ENCODE measurements at places on chromosomes 3 and 15.

GRCh38 chr15:63602595-63602994 lies 5.4 kb downstream of the FBXL22 start:
- DNase-seq: no peak

DNA sequence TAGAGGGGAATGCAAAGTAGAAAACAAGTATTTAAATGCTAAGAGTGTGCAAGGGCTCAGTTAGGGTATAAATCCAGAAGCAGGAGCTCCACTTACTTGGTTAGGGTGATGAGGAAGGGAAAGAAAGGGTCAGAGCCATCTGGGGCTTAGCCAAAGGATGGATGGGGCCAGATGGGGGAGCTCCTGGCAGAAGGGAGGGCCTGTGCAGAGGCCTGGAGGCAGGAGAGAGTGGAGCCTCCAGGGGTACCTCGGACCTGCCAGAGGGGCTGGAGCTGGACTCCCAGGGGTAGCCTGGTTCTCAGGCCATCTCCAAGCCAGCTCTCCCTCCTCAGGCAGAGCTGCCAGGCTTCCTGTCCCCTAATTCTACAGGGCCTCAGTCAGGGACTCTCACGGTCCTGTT lies 506.3 kb downstream of the SHQ1 start:
- no peak for DNase-seq

GRCh38 chr3:1227111-1227510 lies 134.3 kb downstream of the CNTN6 start:
- DNase-seq: no peak

GRCh38 chr15:33149919-33150318 lies 44.6 kb downstream of the FMN1 start:
- DNase-seq: no peak

DNA sequence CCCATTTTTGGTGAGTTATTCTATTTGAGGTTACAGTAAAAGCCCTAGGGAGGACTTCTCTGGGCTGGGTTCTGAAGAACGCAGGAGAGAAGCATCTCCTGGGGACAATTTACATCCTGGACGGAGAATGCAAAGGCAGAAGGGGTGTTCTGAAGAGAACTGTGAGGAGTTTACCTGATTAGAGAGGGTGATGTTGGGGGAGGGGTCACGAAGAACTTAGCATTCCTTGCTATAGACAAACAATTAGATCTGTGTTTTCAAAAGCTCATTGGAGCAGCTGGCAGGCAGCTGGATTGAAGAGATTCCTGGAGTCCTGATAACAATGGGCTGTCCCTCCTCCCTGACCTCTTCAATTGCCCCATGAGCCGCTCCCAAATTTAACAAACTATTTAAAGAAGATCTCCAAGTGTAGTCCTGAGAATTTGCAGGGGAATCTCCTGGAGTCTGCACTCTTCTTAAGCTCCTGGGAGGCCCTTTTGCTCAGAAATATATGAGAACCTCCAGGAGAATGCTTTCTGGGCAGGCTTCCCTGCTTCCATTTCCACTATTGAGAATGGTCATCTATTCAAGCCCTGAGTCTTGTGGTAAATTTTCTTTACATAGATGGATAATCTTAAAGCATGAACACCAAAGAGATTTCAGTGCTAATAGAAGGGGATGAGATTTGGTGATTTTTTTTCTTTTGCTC lies 55.3 kb downstream of the ARHGAP31 start:
- no peak for DNase-seq

GRCh38 chr3:3842356-3842755 lies 43.1 kb downstream of the LRRN1 start:
- DNase-seq: no peak

DNA sequence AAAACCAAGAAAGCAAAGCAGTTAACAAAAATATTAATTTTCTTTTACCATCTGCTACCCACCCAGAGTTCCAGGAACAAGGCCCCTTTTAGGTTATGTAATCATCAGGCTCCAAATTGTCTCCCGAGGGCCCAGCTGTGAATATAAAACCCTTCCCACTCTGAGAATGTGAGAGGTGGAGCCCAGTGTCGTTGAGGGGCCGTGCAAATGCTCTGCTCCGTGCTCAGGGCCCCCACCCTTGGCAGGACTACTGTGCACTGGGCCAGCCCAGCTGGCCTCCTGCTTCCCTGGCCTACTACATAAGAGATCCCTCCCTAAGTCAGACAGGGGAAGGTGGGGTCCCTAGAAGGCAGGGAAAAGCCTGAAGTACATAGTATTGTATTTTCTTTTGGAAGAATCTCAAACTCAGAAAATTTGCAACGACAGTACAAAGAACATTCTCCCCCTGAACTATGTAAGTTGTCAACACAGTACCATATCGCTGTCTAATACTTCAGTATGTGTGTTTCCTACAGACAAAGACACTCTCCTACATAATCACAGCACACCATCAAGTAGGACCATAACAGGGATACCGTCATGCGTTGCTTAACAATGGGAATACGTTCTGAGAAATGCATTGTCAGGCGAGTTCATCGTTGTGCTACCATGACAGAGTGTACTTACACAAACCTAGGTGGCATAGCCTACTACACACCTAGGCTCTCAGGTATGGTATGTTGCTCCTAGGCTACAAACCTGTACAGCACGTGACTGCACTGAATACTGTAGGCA lies 4.4 kb upstream of the CLEC3B start:
- no peak for DNase-seq

GRCh38 chr3:190485830-190486532 lies 27.9 kb upstream of the IL1RAP start:
- DNase-seq: no peak

- no peak for DNase-seq
Observed at GRCh38 chr15:48336940-48337339, 5.7 kb downstream of the DUT start.

DNA sequence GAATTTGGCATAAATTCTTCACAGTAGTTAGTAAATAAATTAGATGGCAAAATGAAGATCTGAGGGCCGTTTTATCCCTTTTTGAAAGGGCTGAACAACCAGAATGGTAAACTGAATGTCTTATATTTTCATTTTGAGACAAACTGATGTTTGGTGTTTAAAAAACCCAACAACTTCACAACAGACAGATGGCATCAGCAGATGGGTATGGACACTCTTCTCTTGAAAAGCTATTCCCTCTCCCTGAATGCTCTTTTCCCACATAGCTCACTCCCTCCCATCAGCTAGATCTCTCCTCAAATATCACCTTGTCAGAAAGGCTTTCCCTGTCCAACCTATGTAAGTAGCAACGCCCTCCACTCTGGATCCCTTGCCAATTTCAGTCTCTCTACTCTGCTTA lies 33.3 kb downstream of the EMC4 start:
- DNase-seq: no peak

DNA sequence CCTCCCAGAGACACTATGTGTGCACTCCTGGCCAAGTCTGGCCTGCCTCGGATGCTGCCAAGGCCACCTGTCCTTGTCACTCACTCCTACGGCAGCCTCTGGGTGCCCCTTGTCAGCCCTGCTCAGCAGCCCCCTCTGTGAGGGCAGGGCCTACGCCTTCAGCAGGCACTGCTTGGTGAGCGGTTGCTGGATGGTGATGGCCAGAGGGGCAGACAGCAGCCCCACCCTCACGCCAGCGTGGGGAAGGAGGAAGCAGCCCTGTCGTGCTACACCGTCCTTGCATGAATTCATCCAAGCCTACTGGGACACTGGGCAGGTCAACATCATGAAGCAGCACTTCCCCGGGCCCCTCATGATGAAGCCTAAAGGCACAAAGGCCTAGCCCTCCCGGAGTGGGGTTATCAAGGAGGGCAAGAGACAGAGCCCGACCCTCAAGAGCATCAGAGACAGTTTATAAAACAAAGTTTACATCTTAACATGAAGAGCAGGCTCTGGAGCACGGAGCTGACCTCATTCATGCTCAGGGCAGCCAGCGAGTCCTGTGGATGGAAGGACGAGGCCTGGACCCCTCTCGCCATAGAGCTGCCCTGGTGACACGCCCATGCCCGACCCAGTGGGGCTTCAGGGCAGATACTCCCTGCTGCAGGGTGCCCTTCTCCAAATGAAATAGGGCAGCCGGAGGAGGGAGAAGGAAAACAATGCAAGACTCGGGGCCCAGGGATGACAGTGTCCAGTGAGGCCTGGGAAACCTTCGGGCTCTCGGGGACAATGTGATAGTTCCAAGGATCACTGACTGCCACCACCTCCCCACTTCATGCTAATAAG lies 25.3 kb downstream of the CHDH start:
- no peak for DNase-seq

DNA sequence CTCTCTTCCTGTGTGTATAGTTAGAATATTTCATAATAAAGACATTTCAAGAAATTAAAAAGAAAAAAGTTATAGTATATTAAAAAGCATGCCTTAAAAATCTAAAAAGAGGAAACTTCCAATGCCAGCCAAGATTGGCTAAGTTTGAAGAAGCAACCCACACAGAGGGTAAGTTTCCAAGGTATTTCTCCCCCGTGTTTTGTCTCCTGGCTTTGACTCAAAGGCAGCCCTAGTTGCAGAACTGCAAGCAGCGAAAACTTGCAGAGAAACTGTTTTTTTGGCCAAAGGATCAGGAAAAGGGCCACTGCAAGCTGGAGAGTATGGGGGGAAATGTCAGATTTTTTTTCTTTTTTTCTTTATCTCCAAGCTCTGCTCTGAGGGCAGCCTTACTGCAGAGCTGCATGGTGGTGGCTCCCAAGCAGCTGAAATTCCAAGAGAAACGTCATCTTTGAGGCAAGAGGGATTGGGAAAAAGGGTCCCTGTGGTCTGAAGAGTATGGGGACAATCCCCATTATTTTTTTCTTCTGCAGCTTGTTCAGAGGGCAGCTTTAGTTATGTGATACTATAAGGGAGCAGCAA lies 23.0 kb downstream of the HACL1 start:
- no peak for DNase-seq

DNA sequence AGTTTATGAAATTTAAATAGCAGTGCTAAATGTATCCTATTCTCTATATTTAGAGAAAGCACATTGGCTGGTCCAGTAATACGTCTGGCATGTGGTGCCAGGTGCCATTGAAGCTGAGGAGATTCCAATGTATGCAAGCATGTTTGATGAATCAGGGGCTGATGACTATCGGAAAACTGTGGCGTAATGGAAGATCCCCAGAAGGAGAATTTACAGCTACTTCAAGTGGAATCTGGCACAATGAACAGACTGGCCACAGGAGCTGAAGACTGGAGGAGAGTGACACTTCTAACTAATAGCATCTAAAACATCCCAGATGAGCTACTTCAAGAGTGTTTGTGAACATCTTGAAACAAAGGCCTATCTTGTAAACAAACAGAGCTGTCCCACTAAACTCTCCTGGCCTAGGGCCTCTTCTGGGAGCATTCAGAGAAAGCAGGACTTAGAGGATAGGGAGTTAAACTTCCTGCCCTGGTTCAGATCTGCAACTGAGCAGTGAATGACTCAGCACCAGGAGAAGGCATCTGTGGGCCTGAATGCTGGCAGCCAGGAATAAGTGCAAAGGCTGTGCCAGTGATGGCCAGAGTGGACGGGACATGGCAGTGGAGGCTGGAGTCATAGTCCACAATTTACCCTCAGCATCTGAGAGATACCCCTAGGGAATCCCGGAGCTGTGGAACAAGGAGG lies 15.2 kb upstream of the ACTC1 start:
- DNase-seq: peak; percentile 92

- peak; percentile 26 for DNase-seq
Observed at GRCh38 chr15:47756872-47757271, 39.6 kb downstream of the SEMA6D start.

DNA sequence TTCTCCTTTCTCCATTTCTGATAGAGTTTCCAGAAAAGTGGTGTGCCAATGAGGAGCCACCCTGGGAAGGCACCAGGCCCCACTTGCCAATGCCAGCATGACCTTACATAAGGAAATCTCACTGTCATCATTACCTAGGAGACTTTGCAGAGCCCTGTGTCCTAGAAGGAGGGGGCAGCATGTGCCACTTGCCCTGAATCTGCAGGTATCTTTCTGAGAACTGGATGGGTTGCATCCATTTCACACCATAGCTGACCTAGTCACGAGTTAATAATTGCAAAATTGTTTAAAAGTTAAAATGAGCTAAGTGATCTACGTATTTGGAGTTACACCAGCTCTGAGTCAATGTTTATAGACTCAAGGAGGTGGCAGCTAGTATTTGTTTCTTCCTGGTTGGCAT lies 14.3 kb downstream of the CA12 start:
- no peak for DNase-seq

DNA sequence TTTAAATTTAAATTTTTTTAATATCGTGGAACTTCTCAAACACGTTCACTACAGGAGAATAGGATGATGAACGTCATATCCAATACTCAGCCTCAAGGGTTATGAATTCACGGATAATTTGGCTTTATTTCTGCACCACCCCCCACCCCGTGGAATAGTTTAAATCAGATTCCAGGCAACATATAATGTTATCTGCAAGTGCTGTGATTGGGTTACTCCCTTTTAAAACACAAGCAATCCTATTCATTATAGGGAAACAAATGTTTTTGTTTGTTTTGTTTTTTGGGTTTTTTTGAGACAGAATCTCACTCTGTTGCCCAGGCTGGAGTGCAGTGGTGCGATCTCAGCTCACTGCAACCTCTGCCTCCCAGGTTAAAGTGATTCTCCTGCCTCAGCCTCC lies 30.9 kb downstream of the BHLHE40 start:
- DNase-seq: no peak

- no peak for DNase-seq
Observed at GRCh38 chr3:42655331-42655888, 1.9 kb downstream of the ZBTB47 start.

GRCh38 chr15:53918180-53919079 lies 59.8 kb upstream of the UNC13C start:
- DNase-seq: no peak

- DNase-seq: no peak
Observed at GRCh38 chr15:49589030-49589429, 31.6 kb downstream of the FAM227B start.

GRCh38 chr3:114133947-114134346 lies 44.9 kb downstream of the DRD3 start:
- DNase-seq: no peak

DNA sequence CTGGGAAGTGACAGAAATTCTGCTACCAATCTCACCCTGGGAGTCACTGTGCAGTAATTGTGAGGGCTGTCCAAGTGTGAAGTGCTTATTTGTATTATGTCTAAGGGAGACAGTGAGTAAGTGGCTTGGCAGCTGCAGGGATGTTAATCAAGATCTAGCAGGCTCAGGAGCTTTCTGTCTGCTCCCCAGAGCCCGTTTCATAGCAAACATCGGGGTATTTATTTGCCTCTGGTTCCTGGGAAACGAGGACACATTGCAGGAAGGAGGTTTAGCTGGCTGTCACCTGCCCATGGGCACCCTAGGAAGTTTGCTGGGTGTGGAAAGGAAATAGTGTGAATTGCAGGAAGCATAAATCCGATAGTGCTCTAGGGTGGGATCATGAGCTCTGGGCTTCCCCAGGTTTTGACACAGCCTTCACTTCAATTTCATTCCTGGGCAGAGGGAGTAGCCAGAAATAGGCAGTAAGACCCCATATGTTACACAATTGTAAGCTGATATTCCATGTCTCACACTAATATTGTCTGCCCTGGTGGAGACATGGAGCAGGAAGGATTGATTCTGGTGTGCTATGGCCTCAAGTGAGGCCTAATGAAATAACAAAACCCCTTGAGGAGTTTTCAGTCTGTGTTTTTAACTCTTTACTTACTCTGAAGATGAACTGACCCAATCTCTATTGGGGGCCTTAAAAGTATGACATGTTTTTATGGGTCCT lies 74.1 kb upstream of the MITF start:
- DNase-seq: no peak
